ENCODE measurements at places on chromosomes 3 and 15.

DNA sequence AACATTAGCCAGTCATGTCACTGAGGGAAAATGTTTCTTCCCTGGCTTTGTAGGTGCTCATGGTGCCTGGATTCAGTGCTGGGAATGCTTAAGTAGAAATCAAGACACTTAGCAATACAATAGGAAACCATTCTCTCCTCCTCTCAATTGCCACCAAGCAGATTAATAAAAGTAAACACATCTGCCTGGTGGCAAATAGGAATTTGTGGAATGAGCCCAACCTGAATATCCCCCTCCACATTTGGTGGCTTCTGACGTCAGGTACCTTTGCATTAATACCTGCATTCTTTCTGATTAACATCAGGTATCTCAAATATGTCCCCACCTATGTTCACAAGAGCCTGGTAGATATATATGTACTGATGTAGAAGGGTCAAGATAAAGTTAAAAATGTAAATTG lies 42.7 kb downstream of the PPP2R3A start:
- DNase-seq: no peak

- DNase-seq: peak; percentile 35
Measured at GRCh38 chr15:95025924-95026728, 794.8 kb downstream of the MCTP2 start.

- no peak for DNase-seq
Measured at GRCh38 chr3:101527906-101528305, 14.9 kb upstream of the SENP7 start.

DNA sequence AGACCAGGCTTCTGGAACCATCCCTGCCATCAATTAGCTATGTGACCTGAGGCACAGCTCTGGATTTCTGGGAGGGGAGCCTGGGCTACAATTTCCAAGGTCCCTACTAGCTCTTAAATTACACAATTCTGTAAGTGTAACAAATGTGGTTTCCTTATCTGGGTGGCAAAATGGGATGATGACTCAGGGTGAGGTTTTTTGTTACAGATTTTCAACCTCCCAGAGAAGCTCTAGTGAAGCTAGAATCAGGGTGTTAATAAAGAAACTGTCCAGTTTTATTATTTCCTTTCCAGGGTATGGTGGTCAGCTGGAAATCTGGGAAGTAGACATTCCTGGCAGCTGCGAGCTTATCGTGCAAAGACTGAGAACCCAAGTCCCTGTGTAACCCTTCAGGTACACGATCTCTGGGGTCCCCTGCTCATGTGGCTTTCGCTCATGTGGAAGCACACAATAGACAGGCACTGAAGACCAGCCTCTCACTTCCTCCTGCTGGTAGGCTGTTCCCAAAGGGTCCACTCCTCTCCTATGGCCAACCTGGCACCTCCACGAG lies 7.3 kb downstream of the RAB27A start:
- DNase-seq: no peak

DNA sequence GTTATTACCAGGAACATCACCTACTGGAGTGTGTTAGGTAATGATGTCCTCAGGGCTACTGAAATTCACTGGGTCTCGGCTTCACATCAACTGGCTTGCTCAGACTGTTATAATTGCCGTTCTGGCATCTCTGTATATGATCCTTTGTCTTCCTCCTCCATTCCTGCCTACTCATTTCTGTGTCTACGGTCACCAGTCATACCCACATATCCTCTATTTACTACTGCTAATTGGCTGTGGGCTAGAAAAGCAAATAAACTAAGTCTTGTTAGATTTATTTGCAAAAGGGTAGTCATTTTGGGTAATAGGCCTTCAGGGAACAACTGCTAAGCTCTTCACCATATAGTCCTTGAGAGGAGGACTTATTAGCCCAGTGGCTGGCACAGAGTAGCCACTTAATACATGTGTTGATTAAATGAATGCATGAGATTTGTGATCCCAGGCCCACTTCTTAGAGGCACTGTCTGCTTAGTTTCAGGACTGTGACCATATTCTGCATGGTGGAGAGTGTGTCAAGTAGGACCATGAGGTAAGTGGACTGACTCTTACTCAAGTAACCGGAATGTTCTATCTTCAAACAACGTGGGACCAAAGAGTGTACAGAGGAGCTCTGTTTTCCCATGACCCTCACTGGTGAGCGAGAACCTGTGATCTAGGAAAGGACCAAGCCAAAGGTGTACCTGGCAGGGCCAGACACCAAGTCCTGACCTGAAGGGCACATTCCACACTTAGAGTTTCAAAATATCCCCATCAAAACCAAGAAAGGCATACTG lies 13.2 kb downstream of the ZDHHC3 start:
- no peak for DNase-seq

GRCh38 chr15:68261241-68261640 lies 16.3 kb upstream of the FEM1B start:
- DNase-seq: no peak

- DNase-seq: no peak
Measured at GRCh38 chr3:129764090-129764489, 129.4 kb downstream of the TMCC1 start.

- DNase-seq: no peak
Measured at GRCh38 chr3:117811786-117812185, 1102.2 kb downstream of the TUSC7 start.

- no peak for DNase-seq
Measured at GRCh38 chr3:15601046-15601398, 347 bp downstream of the HACL1 start.

- peak; percentile 44 for DNase-seq
Measured at GRCh38 chr15:70318594-70319465, 221.1 kb upstream of the TLE3 start.

GRCh38 chr3:60893946-60894345 lies 357.3 kb downstream of the FHIT start:
- no peak for DNase-seq

- no peak for DNase-seq
Measured at GRCh38 chr15:41331833-41332193, 578 bp downstream of the OIP5 start.

DNA sequence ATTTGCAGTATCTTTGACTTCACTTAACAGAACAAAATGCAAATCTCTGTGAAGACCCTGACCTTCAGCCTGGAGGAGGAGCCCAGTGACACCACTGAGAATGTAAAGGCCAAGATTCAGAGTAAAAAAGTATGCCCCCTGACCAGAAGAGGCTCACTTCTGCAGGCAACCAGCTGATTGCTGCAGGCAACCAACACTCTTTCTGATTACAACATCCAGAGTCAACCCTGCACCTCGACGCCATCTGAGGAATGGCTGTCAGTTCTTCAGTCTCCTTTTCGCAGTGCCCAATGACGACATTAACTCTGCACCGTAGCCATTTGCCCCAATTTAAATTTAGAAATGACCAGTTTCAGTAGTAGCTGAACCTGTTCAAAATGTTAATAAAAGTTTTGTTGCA lies 14.9 kb downstream of the ATP13A3 start:
- DNase-seq: no peak

DNA sequence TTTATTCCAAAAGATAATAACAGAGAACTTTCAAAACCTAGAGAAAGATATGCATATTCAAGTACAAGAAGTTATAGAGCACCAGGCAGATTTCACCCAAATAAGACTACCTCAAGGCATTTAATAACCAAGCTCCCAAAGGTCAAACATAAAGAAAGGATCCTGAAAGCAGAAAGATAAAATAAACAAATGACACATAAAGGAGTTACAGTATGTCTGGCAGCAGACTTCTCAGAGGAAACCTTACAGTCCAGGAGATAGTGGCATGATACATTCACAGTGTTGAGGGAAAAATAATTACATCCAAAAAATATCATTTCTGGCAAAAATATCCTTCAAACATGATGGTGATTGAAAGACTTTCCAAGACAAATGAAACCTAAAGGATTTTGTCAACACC lies 185.8 kb upstream of the POU1F1 start:
- DNase-seq: no peak

GRCh38 chr3:4138786-4139431 lies 164.3 kb upstream of the SETMAR start:
- no peak for DNase-seq

DNA sequence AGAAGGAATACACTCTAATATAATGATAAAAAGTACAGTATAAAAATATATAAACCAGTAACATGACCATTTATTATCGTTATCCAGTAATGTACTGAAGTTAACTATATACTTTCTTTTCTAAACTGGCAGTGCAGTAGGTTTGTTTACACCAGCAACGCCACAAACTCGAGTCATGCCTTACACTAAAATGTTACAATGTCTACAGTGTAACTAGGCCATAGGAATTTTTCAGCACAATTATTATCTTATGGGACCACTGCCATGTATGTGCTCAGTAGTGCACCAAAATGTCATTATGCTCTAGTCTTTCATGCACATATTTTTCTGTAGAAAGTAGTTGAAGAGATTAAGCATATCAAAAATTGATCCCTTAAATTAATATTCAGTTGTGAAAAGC lies 609.8 kb upstream of the BCHE start:
- DNase-seq: no peak

DNA sequence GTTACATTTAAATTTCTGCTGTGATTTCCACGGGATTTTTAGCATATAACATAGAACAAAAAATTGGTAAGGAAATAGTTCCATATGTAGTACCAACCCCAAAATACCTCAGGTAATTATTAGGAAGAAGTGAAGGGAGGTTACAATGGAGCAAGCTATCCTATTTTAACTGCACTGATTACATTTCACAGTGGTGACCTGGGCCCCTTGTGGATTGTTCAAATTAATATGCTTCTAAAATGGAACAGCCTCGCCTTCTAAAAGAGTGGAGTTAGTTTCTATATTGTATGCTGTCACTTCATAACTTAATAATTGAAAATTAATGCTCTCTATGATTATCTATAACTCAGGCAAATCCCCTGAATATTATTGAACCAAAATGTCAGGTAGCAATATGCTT lies 651.7 kb upstream of the GBE1 start:
- DNase-seq: no peak

- DNase-seq: no peak
Measured at GRCh38 chr3:11549580-11550140, 94.1 kb downstream of the VGLL4 start.

GRCh38 chr3:128845119-128845777 lies 34.2 kb upstream of the ACAD9 start:
- DNase-seq: no peak

DNA sequence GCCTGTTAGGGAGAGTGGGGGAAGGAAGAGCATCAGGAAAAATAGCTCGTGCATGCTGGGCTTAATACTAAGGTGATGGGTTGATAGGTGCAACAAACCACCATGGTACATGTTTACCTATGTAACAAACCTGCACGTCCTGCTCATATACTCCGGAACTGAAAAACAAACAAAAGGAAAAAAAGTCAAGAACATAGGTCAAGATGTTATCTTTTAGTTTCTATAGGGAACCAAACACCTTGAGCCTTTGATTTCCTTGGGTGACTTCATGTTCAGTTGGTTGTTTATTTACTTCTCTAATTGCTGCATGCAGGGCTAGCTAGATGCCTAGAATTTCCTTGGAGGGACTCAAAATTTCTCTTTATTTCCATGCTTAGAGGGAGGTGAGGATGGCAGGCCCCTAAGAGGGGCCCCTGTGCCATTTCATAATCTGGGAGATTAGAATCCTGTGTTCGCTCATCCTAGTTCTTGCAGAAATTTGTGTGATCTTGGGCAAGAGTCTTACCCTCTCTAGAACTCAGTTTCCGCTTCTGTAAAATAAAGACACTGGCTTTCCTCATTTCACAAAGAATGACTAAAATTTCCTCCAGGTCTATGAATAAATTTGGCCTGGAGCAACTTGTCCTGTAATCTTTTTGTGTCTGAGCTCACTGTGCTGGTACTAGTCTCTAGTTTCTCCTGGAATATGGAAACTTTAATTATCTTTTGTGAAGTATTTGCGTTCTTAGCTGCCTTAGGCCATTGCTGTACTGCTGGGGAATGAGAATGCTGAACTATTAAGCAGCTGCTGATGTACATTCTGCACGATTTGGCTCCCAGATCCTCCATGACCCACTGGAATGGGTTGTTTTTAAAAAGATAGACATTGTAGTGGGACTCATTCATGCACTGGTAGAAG lies 457.5 kb downstream of the EDEM1 start:
- no peak for DNase-seq

GRCh38 chr3:151813799-151814198 lies at the start of gene AADAC:
Gene AADAC (plus strand): TSS chr3:151814116. CDS start chr3:151814163, 47 bp downstream.
- no peak for DNase-seq

DNA sequence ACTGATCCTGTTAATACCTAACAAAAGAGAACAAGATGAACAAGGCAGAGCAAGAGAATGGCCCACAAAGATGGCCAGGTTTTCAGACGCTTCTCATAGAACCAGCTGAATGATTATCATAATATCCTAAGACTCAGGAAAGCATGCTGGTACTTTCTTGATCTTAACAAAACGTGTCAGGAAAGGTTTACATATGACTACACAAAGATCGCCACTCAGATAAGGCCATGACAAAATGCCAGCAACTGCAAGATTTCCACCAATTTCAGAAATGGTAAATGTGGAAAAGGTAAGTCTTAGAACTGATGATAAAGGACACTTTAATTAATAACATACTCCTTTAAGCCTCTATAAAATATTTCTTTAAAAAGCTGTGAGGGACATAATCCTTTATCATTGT lies 108.8 kb downstream of the DLG1 start:
- DNase-seq: no peak

- no peak for DNase-seq
Measured at GRCh38 chr3:43036621-43037423, 57.7 kb downstream of the GASK1A start.

GRCh38 chr3:20846066-20846465 lies 660.1 kb upstream of the SGO1 start:
- no peak for DNase-seq

GRCh38 chr15:88393719-88394519 lies 73.3 kb downstream of the MRPL46 start:
- no peak for DNase-seq

DNA sequence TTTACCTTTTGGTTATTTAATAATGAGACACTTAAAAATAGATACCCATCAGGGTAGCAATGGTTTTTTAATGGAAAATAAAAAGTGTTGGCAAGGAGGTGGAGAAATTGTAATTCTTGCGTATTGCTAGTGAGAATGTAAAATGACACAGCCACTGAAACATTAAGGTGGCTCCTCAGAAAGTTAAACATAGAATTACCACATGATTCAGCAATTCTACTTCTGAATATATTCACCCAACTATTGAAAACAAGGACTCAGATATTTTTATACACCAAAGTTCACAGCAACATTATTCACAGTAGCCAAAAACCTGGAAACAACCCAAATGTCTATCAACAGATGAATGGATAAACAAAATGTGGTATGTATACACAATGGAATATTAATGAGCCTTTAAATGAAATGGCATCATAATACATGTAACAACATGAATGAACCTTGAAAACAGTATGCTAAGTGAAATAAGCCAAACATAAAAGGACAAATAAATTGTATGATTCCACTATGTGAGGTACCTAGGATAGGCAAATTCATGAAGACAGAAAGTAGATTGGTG lies 163.5 kb downstream of the IMPG2 start:
- no peak for DNase-seq

DNA sequence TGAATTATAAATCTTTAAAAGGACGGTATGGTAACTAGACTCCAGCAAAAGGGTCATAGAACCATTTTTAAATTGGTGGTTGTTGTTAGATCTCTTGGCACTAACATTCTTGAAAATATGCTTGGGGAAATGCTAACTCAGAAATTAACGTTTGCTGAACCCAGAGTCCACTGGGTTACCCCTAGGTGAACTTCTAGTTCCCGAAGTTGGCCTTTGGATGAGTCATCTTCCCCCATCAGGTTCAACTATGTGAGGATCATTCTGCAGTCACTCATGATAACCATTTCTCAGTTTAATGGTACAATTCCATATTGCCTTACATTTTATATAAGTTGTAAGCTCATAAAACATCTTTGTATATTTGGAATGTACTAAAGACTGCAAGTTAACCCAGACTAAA lies 204.7 kb downstream of the THSD4 start:
- DNase-seq: no peak
